B cell (primary cell): ENCODE measurements at places on chromosomes 1 and 21. TPM values are rescaled to one million over a fixed set of nuclear protein-coding genes. Genes with fewer than 3 reads are reported as not detected.
A peak's percentile ranks its signal among the peaks of the same experiment; 100 is the strongest.

DNA sequence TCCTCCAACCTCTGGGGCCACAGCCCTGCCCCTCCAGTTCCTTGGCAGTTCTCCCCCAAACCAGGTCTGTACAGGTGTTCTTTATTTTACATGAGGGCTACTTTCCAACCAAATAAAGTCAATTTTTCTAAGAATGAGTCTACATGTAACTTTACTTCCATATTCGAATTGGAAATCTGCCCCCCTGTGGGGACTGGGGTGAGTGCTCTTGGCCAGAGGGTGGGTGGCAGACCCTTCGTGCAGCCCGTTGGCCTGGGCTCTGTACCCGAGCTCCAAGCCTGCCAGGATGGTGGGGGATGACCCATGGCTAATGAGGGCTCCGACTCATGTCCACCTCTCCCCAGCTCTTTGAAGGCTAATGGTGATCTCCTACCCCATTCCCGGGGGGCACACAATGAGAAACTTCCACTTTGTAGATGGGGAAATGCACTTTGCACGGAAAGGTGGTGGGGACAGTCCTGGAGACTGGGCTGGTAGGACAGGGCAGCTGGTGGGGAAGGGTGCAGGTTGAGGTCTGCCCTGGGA lies 589 bp upstream of the CATSPER4 start:
- no peak for DNase-seq

DNA sequence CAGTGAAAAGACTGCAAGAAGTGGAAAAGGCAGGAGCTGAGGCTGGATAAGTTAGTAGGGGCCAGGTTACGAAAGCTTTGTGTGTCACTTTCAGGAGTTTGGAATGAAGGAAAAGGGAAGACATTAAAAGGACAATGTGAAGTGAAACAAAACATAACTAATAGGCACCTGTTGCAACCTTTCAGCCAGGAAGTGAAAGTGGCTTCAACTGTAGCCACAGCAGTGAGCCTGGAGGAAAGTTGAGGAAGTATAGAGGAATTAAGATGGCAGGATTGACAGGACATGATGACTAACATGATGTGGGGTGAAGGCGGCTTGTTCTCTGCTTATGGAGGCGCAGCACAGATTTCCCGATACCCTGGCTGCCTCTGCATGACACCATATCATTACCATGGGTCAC lies 68.9 kb downstream of the C4BPA start:
- DNase-seq: peak; percentile 41

DNA sequence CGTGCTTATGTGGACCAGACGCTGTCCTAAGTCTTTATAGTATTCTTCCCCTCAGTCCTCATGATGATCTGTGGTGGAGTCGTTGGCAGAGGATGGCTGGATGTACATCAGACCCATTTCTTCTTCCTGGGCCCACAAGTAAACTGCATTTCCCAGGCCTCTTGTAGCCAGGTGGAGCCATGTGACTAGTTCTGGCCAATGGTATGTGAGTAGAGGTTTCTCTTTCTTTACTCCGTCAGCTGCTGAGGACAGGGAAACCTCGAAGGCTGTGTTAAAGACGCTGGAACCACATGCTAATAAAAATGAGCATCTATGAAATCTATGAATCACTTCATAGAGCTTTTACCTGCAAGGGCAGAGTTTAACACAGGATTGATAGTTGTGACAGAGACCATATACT lies 18.7 kb upstream of the ZNF362 start:
- DNase-seq: peak; percentile 38

GRCh38 chr1:159247266-159247665 lies 42.6 kb downstream of the ACKR1 start:
- no peak for DNase-seq

- no peak for DNase-seq
Measured at GRCh38 chr1:155969377-155969791, 9.0 kb downstream of the ARHGEF2 start.

DNA sequence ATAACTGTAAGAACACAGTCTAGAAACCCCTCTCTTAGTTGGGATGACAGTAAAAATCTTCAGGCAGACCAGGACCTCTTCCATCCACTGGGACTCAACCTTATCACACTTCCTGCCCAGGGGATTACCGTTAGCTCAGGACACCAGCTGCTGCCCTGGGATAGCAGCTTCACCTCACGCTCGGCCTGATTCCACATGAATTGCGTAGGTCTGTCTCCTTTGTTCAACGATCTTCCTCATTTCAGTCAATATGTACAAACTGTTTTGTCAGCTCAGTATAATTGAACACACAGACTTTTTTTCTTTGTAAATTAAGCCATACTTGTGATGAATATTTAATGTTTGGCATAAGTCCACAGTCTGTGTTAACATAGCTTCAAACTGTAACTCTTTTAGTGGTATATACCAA lies 290.4 kb downstream of the GRIK1 start:
- no peak for DNase-seq

DNA sequence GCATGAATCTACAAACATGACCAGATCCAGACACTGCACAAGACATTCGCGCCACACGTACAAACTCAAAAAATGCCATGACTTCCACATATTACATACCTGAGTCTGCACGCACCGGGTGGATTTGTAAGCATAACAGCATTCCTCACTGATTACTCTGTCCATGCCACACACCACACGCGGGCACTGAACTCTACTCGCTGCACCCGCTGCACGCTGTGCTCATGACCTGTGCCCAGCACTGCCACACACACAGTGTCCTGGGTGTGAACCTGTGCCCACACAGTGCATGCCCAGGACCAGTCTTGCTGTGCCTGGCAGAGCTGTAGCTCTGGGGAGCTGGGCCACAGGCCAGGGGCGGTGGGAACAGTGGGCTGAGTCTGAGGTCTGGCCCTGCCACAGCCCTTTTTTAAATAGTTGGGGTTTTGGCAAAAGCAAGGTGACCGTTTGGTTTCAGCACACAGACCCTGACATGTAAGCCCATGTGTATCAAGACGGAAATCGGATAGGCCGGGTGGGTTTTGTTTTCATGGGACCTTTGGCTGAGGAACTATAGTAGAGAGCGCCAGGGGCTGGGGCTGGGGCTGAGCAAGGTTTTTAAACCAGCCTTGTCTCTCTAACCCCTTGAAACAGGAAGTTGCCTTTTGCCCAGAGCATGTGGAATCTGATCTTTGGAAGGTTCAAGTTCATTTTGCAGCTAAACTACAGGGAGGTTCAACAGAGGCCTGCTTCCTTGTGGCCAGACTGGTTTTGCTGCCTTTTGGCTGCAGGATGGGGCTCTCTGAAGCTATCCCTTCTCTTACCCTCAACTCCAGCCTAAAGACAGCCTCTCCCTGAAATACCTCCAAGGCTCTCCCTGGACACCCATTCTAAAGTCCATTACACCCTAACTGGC lies 12.3 kb upstream of the GOLT1A start:
- no peak for DNase-seq

DNA sequence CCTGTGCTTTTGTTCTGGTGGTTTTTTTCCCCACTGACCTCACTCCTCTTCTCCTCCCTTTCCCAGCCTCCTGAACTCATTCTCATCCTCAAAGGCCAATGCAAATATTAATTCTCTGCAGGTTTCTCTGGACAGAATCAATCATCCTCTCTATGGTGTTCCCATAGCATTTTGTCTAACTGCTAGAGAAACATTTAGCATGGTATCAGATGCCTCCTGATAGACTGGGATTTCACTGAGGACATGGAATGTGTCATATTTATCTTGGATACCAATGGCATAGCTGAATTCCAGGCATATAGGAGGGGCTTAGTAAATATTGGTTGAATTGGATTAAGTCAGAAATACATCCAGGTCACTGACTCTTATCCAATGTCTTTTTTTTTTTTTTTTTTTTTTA lies 46.1 kb upstream of the SRP9 start:
- DNase-seq: no peak

- DNase-seq: peak; percentile 33
Measured at GRCh38 chr1:172778456-172779455, 119.9 kb downstream of the FASLG start.

DNA sequence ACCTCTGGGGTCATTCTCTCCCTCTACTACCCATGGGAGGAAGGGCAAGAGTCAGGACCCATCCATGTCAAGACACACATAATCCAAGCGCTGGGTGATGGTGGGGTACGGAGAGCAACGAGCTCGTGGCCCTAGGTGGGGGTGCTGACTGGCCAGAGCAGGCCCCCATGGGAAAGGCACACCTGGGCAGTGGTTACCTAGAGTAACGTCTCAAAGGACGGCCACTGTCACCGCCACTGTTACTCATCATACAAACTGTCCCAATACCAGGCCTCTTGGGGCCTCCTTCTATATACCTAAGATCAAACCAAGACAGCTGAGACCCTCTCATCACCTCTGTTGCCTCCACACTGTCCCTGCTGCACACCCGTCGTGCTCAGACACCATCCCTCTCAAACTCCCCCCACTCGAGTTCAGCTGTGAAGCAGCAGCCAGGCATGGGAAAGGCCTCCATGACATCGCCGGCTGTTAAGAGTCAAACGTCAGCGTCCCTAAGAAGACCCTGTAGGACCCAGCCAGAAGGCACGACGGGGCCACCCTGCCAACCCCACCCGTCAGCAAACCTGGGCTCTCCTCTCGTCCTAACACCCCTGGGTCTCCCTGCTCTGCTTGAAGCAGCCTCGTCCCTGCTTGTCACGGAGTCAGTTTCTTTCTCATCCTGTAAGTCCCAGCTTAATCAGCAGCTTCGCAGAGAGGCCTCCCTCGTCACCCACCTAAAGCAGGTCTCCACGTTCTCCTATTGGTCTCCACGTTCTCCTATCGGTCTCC lies 15.3 kb downstream of the NPHP4 start:
- no peak for DNase-seq

- DNase-seq: peak; percentile 23
Measured at GRCh38 chr1:72284348-72285073, 2.2 kb upstream of the NEGR1 start.

GRCh38 chr1:44068442-44068921 lies 37.2 kb upstream of the SLC6A9 start:
- peak; percentile 42 for DNase-seq

DNA sequence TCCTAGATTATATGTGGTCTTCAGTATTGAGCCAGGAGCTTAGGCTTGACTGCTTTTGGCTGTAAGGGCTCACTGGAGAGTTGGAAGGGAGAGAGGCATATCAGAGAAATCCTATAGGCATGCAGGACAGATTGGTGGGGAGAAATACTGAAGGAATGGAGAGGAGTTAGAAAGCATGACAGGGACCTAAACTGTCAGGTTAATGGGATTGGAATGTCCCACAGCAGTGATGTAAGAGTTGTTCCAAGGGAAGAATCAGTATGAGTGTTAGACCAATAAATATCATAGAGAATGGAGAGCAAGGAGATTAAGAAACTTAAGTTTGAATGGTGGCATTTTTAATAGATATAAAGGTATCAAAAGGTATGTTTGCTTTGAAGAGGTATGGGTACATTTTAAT lies 39.7 kb downstream of the SLC35A3 start:
- DNase-seq: no peak

DNA sequence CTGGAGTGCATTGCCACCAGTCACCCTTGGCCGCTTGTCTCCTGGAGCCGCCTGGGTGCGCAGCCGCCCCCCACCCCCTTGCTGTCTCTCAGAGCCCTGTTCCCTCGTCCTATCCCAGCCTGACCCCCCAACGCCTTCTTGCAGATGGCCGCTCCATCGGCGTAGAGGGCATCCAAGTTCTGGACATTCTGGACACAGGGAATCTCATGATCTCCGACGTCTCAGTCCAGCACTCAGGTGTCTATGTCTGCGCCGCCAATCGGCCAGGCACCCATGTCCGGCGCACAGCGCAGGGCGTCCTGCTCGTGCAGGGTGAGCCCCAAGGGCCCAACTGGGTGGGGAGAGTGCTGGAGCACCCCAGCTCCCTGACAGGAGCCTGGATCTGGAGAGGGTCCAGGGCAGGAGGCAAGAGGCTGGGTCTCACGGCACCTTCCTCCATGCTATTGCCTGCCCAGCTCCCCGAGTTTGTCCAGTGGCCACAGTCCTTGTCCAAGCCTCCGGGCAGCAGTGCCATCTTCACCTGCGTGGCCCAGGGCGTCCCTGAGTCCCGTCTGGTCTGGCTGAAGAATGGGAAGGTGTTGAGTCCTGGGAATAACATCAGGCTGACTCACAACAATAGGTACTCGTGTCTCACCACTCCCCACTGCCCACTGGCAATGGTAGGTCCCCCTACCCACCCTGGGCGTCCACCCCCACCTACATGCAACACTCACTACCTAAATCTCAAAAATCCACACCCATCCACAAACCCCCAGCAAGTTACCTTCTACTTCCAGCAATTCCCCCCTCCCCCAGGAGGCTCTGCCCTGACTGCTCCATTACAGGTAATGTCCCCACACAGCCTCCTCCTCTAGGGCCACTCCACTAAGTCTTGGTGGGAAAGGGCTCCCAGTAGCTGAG lies 24.6 kb downstream of the SLC27A3 start:
- DNase-seq: no peak

DNA sequence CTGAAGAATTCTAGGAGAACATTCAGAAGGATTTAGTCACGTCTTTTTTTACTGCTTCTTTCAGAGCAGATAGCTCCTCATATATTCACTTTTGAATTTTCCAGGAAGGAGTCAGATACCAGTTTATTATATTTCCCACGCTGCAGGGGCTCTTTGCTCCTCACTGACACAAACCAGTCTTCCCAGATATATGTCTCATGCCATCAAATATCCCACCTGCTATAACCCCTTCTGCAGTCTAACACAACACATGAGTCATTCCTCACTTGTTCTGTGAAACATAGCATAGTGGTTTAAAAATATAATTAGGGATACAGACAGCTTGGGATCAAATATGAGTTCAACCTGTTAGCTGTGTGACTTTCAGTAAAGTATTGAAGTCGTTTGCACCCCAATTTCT lies 251.7 kb upstream of the DPYD start:
- no peak for DNase-seq

DNA sequence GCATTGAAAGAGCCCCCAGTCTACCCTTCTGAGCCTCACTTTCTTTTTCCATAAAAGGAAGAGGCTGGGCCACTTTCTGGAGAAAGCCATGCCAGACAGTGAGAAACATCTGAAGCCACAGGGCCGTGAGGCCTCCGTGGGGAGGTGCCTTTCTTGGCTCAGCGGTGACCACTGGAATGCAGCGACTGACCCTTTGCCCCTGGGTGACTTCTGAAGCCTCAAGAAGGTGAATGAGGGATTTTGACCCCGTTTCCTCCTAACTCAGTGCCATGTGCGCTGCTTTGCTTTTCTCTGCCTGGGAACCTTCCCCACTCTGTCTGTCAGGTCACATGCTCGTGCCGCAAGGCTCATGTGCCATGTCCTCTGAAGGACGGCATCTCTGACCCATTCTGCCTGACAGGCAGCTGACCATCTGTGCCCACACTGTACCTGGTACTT lies 44.7 kb upstream of the A3GALT2 start:
- no peak for DNase-seq

Gene ZNF593OS
- polyA plus RNA-seq: 0.09 TPM in 1 of 2 replicates, not detected in the other

Gene NPL
- polyA plus RNA-seq: 2.7 and 3.4 TPM in 2 replicates

Gene CLCNKB
- polyA plus RNA-seq: not detected in 2 replicates

Gene VANGL2
- polyA plus RNA-seq: 0.48 and 0.75 TPM in 2 replicates

Gene KAZN
- 0.13 and 0.29 TPM in 2 replicates for polyA plus RNA-seq

Gene EXOSC10
- polyA plus RNA-seq: 83.4 and 135 TPM in 2 replicates

Gene AUNIP
- not detected in 2 replicates for polyA plus RNA-seq
